ENCODE measurements at places on chromosomes 12 and 14.

DNA sequence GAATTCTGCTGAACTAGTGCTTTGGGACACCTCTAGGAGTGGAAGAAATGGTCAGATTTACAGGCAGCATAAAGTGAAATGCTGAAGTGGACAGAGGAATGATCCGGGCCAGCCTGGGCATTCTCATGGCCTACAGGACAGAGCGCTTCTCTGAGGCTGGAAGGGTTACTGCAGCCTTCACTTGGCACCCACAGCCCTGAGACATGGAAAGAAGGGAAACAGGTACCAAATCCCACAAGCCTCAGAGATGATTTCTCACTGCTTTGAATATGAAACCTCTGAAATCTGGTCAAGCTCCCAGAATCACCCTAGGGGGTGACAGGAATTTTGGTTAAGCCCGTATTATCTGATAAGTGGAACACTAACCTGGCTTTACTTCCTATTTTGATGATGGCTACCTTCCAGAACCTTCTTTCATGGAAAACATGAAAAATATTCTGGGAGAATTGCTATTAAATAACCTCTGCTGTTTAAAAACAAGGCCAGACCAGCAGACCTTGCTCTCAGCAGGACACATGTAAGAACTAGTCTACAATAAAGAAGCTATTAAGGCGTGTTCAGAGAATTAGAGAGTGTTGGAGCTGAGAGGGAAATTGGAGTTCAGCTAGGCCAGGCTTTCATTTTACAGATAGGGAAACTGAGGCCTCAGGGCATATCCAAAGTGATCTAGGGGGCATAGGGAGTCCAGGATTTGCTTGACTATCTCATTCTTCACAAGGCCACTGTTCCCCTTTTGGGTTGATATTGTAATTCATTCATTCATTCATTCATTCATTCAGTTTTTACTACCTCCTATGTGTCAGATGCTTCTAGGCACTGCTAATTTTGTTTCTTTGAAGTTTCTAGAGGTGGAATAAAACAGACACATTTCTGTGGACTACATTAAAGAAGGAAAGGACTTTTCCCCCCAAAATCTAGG, 281.5 kb downstream of the ZFP36L1 start:
- DNase-seq: no peak

DNA sequence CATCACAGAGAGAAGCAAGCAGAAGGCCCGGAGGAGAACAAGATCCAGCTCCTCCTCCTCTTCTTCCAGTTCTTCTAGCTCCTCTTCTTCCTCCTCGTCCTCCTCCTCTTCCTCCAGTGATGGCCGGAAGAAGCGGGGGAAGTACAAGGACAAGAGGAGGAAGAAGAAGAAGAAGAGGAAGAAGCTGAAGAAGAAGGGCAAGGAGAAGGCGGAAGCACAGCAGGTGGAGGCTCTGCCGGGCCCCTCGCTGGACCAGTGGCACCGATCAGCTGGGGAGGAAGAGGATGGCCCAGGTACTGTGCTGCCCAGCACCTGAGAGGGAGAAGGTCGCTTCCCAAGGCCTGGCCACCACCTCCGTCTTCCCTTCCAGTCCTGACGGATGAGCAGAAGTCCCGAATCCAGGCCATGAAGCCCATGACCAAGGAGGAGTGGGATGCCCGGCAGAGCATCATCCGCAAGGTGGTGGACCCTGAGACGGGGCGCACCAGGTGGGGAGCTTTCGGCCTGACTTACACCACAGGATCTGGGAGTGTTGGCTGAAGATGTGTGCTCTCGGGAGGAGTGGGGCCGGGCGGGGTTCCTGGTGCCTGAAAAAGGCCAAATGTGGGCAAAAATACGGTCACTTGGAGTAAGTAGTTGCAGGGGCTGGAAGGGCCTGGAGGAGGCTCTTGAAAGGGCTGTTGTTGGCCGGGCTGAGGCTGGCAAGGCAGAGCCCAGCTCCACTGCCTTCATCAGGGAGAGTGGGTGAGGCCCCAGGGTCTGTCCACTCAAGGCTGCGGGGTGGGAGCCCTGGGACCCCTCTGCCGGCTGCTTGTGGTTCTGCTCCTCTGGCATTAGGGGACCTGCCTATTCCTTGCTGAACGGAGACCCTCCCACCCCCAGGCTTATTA, 1.4 kb downstream of the ARL6IP4 start:
- no peak for DNase-seq

GRCh38 chr12:98595243-98595988, 1.9 kb downstream of the SLC25A3 start:
- DNase-seq: peak; percentile 7

DNA sequence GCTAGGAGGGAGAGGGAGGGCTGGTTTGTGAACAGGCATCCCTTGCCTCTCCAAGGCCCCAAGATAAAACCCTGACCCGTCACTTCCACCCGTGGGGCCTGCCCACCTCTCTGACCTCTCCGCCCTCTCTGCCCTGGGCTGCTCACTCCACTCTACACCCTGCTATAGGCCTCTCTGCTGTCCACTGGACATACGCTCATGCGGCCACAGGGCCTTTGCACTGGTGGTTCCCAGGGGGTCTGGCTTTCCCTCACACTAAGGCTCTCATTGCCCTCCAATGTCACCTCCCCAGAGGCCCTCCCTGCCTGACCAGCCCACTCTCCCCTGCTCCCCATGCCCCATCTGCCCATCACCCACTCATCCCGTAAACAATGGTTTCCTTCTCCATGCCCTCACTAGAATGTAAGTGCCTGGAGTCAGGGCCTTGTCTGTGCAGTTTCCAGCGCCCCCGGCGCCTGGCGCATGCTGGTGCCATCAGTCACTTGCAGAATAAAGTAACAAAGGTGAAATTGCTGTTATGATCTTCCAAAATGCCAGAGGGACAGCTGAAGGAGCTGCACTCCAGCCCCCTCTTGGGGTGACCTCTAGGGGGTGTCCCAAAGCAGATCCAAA, 73.6 kb downstream of the RFLNA start:
- DNase-seq: no peak

GRCh38 chr14:99040052-99040451, 231.9 kb downstream of the BCL11B start:
- no peak for DNase-seq

GRCh38 chr14:50335989-50336824, 24.1 kb downstream of the DMAC2L start:
- DNase-seq: no peak

DNA sequence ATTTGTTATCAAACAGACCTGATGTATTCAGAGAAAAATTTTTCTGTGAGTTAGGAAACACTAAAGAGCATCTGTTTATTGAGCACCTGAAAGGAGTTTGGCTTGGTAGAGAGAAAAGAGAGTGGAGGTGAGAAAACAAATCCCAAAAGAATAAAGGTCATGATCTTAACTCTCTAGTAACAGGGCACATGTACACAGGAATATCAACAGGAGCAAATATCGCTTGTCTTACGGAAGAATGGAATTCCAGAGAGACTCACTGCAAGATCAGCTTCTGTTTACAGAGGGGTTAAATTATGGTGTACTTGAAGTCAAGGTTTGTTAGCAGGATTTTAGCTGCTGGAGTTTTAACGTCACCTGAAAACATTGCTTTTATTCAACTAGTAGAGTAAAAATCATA, 78.8 kb downstream of the SPPL3 start:
- no peak for DNase-seq

- DNase-seq: no peak
Observed at GRCh38 chr12:26226629-26227360, 31.4 kb downstream of the SSPN start.

DNA sequence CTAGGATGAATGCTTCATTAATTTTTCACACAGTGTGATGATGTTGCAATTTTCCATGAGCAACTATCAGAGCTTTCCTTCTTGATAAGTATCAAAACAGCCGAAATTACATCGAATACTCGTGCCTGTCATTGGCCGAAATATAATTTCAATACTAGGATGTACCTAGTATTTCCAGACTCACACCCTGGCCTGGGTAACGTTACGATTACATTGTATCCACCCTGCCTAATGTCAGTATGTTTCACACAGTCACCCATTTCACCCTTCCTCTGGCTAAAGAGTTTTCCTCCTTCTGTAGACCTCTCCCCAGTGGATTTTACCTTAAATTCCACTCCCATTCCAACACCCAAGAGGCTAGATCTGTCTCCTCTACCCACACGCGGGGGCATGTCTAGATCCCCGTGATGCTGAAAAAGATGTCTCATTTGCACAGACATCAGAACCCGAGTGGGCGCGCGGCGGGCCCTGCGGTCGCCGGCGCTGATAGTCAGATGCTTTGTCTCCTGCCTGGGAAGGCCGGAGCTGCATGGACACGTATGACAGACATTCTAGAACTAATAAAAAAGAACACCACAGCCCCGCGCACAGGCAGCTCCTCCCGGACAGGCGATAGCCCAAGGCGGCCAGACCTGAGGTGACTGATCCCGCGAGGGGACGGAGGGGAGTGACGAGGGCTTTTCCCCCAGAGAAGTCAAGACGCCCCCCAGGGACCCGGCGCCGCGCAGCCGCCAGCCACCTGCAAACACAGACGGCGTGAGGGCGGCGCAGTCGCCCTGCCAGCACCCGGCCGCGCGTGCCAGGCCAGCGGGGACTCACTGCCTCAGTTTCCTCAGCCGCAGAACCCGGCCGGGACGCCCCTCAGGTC, 723 bp downstream of the KIF21A start:
- DNase-seq: peak; percentile 35
